ENCODE measurements at places on chromosomes 7 and 10.

GRCh38 chr7:1073142-1073977 lies 14.6 kb upstream of the GPER1 start:
- DNase-seq: no peak

GRCh38 chr10:44874166-44874565 lies 37.0 kb upstream of the TMEM72 start:
- DNase-seq: no peak

DNA sequence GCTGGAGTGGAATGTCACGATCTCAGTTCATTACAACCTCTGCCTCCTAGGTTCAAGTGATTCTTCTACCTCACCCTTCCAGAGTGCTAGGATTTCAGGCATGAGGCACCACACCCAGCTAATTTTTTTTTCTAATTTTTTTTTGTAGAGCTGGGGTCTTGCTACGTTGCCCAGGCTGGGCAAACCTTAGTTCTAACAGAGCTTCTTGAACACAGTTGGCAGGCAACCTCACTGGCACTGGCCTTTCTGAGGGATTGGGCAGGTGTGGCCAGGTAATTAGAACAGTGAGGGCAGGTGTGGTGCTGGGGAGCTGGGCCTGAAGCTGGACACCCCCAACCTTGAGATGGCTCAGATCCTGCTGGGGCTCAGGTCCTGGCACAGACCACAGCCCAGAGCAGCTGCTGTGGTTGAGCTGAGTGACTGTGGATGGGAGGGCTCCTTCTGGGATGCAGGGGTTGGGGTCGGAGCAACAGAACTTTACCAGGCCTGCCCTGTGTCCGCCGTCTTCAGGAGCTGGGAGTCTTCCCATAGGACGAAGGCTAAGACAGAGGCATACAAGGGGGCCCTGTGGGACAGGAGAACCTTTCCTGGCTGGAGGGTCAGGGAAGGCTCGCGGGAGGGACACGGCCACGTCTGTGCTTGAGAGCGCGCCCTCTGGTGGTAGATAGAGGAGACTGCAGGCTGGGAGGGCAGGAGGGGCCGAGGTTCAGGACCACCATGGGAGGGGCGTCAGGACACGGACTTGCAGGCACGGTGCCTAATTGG lies 48.2 kb downstream of the COL26A1 start:
- DNase-seq: peak; percentile 29

DNA sequence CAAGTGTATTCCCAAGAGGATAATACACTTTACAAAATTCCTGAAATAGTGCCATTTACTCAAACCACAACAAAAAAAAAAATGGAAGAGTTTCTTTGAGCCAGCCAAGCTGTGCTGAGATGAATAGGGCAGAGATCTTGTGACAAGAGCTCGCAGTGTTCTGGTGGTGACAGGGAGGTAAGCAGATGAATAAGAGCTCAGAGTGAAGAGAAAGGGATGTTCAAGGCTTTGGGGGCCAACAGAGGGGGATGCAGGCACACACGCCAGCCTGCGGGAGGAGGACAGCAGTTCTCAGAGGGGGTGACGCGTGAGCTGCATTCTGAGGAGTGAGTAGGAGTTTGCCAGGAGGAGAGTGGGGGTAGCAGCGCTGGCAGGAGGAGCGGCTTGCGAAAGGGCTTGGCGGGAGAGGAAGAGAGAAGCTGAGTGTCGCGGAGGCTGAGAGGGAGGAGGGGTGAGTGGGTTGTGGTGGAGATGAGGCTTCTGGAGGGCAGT lies 194.4 kb upstream of the IMMP2L start:
- no peak for DNase-seq

DNA sequence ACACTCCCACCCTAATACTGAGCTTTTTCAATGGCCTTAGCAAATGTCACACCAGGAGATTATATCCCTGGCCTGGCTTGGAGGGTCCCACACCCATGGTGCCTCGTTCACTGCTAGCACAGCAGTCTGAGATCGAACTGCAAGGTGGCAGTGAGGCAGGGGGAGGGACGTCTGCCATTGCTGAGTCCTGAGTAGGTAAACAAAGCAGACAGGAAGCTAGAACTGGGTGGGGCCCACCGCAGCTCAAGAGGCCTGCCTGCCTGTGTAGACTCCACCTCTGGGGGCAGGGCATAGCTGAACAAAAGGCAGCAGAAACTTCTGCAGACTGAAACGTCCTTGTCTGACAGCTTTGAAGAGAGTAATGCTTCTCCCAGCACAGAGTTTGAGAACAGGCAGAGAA lies 338.9 kb upstream of the MBL2 start:
- DNase-seq: no peak

- DNase-seq: no peak
These were observed 33.8 kb downstream of the NACAD start for GRCh38 chr7:45055016-45055415.

DNA sequence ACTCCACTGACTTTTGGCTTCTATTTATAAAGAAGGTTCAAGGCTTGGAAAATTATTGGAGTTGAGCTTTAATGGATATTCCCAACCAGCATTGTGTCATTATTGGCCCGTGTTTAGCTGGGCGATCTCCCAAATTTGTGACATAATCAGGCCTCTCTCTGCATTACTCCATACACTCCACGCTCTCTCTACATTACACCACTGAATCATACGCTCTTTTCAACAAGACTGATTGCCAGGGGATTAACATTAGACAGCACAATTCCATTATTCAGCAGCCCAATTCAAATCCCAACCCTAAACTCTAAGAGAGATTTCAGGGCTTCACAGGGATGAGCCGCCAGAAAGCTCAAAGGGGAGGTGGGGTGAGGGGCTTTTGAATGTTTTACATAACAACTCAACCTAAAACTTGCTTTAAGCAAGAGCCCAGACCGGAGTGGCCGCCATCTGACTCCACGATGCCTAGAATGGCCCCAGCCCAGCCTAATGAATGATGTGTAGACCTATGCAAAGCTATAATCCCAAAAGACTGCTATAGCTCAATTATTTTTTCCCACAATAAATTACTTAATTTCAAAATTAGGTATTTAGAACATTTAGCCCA lies 61.8 kb downstream of the FGFR2 start:
- no peak for DNase-seq

- no peak for DNase-seq
These were observed 166.2 kb downstream of the ZNF365 start for GRCh38 chr10:62540389-62540788.

DNA sequence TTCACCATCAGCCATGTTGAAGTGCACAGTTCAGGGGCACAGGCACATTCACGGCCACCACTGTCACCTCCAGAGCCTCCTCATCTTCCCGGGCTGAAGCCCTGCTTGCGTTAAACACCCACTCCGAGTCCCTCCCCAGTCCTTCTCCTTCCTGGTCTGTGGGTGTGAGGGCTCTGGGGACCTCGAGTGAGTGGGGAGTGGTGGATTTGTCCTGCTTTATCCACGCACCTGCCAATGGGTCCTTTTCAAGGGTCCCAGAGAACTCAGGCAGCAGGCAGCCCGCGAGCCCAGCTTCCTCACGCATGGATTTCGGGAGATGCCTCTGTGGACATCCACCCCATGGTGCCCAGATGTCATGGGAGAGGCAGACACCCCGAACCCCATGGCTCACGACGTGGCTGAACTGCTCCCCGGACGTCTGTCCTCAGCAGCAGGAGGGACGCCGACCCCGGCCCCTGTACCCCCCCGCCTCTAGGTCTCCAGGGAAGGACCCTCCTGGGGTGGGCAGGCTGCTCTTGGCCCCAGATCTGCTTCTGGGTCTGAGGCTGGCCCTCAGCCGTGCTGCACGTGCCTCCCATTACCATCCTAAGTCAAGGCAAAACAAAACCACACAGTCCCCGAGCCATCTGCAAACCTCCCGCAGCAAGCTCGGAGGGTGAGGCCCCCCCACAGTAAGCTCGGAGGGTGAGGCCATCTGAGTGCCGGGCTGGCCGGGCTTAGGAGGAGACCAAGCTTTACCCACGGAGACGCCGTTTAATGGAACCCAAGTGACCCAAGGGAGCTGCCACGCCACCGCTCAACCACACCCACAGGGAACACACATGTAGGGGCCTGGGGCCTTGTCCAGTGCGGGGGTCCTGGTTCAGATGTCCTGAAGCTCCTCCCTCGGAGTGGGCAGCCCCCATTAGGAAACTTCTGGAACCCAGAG lies 9.0 kb downstream of the CYP2W1 start:
- DNase-seq: no peak

Measured in stimulated activated CD4-positive, alpha-beta T cell treated with anti-CD3 and anti-CD28 coated beads, TNF-alpha, amount 100 ng/mL, for 48 hours (primary cell).